ENCODE measurements at places on chromosomes 4 and X.

- DNase-seq = no peak
Measured at GRCh38 chr4:97786306-97786920, 356.9 kb downstream of the STPG2 start.

- DNase-seq = no peak
Measured at GRCh38 chr4:38740303-38740702, 42.5 kb downstream of the TLR10 start.

- DNase-seq = no peak
Measured at GRCh38 chr4:82104578-82104977, 269.2 kb downstream of the HNRNPD start.

GRCh38 chr4:1265351-1265750 is 16.4 kb upstream of the CTBP1 start:
- DNase-seq = no peak

GRCh38 chrX:42102586-42103282 is 179.4 kb upstream of the CASK start:
- no peak for DNase-seq

DNA sequence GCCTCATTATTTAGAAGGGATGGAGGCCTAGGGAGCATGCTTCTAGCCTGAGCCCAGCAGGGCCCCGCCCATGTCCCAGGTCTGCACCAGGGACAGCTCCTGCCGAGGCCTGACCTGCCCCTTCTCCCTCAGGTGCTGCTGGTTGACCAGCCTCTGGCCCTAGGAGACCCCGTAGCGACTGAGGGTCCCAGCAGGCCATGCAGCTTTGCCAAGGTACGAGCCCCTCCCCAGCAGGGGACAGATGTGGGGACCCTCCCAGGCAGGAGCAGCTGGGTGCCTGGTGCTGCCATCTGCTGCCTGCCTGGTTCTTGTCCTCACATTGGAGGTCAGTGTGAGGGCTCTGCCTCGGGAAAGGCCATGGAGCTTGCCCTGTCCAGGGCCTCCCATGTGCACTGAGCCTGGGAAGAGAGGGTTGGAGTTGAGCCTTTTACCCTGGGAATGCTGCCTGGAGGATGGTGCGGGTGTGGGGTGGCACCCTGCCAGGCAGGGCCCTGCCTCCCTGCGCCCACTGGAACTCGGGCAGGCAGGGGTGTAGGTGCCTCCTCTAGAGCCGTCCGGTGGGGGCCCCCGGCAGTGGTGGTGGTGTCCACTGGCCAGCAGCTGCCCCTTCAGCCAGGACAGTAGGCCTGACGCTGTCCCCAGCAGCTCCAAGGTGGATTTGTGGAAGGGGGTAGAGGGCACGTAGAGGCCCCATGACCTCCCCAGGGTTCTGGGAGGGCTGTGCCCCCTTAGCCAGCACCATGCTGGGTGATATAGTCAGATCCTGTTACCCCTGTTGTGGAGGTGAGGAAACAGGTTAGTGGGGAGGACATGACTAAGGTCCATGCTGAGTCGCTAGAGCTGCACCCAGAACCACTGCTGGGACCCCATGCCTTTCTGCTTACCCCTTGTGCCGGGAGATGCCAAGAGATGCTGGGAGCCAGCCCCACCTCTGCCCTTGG is 2.2 kb upstream of the MSANTD1 start:
- no peak for DNase-seq

DNA sequence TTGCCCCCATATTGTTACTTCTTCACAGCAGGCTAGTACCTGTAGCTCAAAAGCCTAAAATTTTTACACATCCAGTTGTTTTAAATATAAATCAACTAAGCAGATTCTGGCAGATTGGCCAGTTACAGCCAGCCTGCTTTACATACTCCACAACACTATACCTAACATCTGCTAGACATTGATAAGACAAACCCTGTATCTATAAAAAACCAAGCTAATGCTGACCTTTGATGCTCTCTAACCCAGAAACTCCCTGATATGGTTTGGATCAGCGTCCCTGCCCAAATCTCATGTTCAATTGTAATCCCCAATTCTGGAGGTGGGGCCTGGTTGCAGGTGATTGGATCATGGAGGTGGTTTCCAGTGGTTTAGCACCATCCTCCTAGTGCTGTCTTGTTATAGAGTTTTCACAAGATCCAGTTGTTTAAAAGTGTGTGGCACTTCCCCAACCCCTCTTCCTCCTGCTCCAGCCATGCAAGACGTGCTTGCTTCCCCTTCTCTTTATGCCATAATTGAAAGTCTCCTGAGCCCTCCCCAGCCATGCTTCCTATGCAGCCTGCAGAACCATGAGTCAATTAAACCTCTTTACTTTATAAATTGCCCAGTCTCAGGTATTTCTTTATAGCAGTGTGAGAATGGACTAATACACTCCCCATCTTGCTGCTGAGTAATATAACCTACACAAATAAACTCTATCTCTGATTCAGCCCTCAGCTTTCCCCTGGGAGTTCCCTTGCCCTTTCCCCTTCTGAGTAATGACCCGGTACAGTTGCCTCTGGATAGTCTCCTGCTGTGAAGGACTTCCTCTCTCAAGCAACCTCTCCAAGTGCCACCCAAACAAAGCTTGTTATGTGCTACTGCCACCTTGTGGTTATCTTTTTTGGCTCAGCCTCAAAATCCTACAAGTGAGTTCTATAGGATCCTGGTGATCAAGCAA is 39.6 kb downstream of the ZCCHC13 start:
- peak; percentile 21 for DNase-seq

GRCh38 chrX:149908727-149909126 is 20.6 kb upstream of the HSFX4 start:
- DNase-seq = no peak

- DNase-seq = no peak
Measured at GRCh38 chr4:44231006-44231405, 217.6 kb downstream of the KCTD8 start.

DNA sequence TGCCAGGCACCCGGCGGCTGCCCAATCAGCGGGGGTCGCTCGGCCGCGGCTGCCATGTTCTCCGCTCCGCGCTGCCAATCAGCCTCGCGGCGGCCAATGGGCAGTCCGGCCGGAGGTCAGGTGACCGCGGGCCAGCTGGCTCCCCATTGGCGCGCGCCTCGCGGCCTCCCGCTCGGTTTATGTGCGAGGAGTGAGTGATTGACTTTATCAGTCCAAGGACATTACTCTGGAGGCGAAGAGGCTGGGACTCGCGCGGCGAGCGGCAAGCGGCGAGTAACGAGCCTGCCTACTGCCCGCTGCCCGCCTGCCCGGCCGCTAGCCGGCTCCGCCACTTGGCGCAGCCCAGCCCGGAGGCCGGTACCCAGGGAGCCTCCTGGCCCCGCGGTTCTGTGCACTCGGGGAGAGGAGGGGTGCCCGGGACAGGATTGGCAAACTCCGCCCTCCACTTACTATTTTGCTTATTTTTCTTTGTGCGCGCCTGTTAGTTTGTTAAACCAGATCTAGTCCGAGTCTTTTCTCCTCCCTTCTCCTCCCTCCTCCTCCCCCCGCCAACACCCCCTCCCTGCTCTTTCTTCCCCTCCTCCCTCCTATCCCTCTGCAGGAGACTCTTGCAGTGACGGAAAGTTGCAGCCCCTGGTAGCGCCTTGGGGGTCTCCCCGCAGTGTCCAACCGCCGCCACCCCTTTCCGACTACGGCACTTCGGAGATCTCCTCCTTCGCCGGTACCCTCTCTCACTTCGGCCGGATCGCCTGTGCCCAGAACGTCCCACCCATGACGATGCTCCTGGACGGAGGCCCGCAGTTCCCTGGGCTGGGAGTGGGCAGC is at the start of gene ZIC3:
Gene ZIC3, plus strand, starts transcription at position 207 of the 825 bp plus-strand sequence. Its CDS starts 565 bp downstream, at position 772.
- DNase-seq = no peak

DNA sequence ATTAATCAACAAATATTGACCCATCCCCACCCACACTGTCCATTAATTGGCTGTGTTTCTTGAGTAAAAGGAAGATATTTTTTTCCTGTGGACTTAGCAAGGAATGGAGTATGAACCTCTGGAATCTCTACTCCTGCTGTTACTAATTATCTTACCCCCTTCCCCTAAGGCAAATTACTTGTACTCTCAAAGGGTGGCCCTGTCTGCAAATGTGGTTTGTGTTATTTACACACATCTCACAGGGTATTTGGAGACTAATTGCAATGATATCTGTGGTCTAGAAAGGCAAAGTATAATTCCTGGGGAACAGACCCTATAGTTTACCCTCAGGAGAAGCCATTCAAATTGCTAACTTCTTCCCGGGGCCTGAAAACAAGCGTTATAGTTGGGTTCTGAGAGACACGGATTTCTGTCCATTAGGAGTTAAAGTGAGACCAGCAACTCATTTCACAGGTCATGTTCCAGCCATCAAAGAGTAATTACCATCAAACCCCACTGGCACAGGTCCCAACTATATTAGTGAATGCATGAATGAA is 133.0 kb upstream of the RASGEF1B start:
- no peak for DNase-seq

GRCh38 chr4:56389558-56389957 is 2.3 kb upstream of the AASDH start:
- DNase-seq = no peak

DNA sequence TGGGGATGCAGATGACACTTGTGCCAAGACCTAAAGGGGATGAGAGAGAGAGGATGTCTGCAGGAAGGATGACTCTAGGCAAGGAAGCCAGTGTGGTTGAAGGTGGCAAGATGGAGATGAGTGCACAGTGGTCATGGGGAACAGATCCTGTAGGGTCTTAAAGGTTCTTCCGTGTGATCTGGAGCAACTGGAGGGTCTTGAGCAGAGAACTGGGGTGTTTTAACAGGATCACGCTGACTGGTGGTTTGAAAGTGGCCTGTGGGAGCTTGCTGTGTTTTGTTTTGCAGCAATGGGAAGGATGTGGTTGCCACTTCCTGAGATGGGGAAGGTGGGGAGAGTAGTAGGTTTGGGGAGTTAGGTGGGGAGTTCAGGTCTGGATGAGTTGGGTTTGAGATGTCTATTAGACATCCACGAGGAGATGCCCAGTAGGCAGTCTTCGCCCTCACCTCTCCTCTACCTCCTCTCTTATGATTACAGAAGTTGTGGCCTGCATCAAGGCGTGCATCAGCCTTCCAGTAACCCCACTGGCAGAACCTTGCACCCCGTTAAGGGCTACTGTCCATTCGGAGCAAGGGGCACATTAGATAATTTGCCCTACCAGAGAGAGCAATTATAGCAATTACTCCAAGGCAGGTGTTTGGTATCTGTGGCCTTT is 1.4 kb upstream of the STBD1 start:
- DNase-seq = no peak

DNA sequence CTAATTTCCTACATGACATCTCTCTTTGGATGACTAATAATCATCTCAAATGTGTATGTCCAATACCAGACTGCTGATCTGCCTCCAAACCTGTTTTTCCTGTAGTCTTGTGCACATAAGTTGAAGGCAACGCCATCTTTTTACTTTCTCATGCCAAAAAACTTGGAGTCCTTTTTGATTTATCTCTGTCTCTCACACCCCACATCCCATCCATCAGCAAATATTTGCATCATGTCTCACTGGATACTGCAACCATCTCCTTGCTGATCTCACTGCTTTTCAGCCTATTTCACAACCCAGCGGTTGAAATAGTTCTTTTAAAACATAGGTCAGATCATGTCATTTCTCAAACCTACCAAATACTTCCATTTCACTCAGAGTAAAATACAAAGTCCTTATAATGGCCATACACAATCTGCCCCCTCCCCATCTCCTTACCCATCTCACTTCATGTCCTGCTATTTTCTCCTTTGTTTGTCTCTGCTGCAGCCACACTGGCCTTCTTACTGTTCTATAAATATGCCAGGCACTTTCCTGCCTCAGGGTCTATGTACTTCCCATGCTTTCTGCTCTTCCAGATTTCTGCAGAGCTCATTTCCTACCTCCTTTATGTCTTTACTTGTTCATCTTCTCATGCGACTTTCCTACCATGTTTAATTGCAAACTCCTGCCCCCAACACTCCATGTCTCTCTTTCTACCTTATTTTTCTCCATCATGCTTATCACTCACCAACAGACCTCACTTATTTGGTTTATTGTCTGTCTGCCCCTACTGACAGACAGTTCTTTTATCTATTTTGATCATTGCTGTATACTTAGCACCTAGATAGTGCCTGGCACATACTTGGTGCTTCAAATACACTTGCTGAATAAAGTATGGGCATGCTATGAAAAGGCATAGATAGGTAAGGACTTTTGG is 98.8 kb downstream of the ANXA3 start:
- no peak for DNase-seq

GRCh38 chr4:83071116-83071515 is 36.1 kb downstream of the COPS4 start:
- DNase-seq = no peak

Measured in T-helper 9 cell (primary cell).